ENCODE measurements at places on chromosomes 7 and 10.

GRCh38 chr7:43164757-43165156, 52.3 kb downstream of the HECW1 start:
- no peak for DNase-seq

DNA sequence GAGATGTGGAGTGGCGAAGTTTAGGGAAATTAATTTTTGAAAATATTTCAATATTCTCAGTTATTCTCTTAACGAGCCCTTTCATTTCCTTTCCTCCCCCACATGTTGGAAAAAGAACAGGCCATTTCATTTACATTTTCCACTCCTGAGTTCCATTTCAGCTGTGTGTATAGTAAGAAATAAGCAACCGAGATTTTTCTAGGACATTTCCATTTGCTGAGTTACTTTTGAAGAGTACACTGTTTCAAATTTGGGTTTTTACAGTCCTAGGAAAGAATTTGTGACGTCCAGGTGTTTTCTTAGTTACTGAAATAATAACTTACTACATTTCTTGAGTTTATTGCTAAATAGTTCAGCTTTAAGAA, 1.2 kb downstream of the SEPTIN7 start:
- no peak for DNase-seq

DNA sequence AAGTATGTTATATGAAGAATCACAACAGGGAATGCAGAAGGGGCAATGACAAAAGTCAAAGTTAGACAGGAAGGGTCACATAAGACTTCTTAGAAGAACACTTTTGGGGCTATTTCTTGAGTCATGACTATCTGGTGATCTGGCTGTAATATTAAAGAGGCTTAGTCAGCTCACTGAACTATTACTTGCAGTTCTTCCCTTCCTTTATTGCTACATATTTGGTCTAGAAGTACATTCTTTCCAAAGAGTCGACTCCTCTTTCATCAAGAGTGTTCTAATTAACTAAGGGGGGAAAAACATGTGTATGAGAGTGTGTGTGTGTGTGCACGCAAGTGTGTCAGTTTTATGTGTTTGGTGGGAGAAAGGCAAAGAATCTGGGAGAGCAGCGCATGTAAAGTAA, 247.3 kb upstream of the LRRTM3 start:
- DNase-seq, result no peak

DNA sequence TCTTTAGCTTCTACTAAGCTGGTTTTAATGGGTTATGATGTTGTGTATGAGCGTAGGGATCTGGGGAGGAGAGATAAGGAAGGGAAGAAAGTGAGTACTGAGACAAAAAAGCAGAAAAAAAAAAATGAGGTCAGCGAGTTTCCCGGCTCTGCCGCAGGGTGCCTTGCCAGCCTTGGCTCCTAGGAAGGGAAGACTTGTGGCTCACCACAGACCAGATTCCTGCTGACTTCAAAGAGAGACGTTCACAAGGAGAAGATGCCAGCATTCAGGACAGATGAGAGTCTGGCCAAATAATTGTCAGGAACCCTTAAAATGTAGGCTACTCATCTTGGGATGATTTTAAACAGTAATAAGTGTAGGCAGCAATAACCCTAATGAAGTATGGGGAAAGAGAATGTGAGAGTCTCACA, 11.4 kb upstream of the FAS start:
- DNase-seq, result no peak

GRCh38 chr7:42338231-42338915, 101.4 kb upstream of the GLI3 start:
- DNase-seq, result no peak

DNA sequence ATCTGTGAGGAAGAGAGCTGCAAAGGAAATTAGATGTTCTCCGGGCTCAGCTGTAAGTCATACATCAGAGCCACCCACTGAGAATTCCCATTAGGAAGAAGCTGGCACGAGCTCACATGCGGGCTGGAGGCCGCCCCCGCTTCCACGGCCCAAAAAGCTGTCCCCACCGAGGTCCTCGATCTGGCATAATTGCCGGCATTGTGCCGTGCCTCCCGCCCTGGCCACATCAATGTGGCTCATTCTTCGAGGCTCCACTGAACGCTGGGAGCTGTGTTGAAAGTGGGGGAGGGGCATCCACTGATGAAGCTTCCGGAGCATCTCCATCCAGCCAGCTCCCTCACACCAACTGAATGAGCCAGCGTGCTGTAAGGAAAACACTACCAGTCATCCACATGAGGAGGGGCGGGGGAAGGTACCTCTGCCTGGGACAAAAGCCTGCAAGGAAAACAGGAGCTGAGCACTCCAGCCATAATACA, 173.1 kb downstream of the PTPRN2 start:
- DNase-seq, result no peak

- DNase-seq, result no peak
Observed at GRCh38 chr10:17116193-17116592, 13.4 kb downstream of the CUBN start.

DNA sequence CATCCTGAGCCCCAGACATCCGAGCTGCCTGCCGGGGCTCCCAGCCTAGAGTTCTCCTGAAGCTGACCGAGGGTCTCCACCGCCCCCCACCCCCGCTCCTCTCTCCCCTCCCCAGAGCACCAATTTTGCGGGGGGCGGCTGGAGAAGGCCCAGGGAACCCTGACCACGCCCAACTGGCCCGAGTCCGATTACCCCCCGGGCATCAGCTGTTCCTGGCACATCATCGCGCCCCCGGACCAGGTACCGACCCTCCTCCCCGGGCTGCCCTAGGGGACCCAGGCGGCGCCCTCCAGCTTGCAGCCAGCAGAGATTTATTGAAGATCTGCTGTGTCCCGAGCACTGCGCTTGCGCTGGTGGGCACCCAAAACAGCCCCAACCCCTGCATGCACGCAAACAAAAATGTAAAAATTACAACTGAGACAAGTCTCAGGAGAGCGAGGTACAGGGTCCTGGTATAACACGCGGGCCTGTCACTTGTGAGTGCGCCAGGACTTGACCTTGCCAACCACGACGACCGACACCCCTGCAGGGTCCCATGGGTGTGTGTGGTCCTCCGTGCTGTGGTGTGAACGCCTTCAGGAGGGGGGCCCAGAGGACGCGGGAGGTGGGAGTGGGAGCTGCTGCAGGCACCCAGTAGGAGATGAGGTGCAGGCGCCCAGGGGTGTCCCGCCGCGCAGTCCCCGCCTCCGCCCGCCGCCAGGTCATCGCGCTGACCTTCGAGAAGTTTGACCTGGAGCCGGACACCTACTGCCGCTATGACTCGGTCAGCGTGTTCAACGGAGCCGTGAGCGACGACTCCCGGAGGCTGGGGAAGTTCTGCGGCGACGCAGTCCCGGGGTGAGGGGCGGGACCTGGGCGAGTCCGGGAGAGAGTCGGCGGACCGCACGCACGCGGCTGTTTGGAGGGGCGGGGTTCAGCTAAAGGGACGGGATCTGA, 3.1 kb downstream of the PCOLCE start:
- DNase-seq, result no peak

DNA sequence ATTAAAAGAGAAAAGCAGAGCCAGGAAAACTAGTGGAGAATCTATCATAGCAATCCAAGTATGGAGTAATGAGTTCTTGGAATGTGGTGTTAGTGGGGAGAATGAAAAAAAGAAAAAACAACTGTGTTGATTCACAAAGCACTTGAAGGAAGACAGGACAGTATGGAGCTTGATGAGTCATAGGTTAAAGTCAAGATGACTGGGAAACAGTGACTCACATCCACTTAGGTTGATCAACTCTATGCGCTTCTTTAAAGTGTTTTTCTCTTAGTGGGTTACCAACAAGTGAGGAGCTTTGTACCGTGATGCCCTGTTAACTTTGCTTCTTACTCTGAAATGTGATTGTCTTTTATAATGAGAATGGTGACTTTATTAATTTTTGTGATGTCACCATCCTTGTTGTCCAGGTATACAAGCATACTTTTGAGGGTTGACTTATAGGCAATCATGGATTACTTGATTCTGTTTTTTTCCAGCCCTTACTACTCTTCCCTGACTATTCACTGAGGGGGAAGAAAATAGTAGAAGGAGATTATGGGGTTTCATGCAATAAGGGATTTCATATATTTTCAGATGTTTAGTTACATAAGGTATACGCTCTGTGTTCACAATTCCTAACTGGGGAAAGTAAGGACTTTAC, 32.1 kb upstream of the MDFIC start:
- no peak for DNase-seq

DNA sequence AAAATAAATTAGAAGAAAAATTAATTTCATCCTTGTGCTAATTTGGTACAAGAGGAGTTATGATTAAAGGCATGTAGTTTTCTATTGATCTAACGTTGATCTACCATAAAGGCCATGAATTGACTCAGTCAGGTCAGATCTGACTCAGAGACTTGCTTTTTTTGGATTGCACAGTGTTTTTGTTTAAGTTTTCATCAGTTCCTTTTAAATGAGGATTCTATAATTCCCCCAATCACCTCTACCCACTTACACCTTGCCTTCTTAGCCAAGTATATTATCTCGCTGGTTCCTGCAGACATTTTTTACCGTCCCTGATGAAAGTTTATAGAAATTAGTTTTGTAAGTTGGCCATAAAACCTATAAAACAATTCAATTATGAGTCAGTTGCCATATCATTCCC, 132.4 kb upstream of the PALS2 start:
- DNase-seq, result no peak

GRCh38 chr10:43222210-43222720, 44.6 kb downstream of the RASGEF1A start:
- DNase-seq, result no peak

DNA sequence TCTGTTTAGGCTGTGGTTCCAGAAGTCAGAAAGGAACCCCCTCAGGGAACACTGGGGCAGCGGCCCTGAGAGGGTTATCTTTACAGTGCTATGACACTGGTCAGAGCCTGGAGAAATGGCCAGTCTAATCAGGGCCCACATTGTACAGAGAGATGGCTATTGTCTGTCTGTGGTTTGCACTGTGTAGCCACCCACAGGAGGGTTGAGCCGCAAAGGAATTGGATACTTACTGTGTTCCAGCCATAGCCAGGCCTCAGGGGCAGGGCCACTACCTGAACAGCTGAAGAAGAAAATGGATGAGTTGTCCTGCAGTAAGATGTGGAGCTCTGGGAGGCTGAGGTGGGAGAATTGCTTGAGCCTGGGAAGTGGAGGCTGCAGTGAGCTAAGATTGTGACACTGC, 47.5 kb upstream of the PODXL start:
- DNase-seq, result no peak

GRCh38 chr10:88108115-88108610, 244.7 kb downstream of the PTEN start:
- DNase-seq, result no peak

GRCh38 chr7:49243521-49243920, 319.2 kb downstream of the CDC14C start:
- no peak for DNase-seq

DNA sequence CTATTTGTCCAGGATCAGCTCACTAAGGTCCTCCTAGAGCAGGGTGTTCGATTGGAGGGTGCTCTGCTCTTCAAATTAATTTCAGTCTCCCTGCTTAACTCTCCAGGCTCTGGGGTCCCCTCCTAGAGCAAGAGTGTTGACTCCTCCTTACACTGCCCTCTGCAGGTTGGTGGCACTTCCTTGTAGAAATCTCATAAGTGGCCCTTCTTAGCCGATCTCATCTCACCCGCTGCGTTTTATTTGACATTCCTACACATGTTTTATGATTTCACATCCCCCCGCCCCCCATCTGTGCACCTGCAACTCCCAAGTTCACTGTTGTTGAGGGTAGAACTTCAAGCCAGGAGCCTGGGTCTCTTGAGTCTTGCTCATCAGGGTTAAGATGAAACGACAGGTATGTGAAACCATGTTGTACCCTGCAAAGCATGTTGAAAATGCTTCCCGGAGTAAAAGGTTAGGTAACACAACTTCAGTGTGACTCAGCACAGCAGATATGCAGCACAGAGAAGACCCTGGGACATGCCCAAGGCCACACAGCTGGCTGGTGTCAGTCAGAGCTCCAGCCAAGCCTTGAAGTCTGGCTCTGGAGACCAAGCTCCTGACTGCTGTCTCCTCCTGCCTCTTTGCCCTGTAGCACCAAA, 171.2 kb downstream of the PRKAG2 start:
- DNase-seq, result no peak

- no peak for DNase-seq
Observed at GRCh38 chr7:158676171-158676840, 28.3 kb downstream of the NCAPG2 start.

- DNase-seq, result no peak
Observed at GRCh38 chr7:37489703-37490102, 41.0 kb upstream of the ELMO1 start.

GRCh38 chr7:44348851-44349781, 23.7 kb upstream of the CAMK2B start:
- DNase-seq, result no peak

GRCh38 chr7:24911213-24911603, 68.8 kb downstream of the OSBPL3 start:
- peak; percentile 41 for DNase-seq

- DNase-seq, result no peak
Observed at GRCh38 chr10:62934258-62934657, 118.1 kb upstream of the EGR2 start.

GRCh38 chr10:63758080-63758479, 236.9 kb downstream of the REEP3 start:
- DNase-seq, result no peak

DNA sequence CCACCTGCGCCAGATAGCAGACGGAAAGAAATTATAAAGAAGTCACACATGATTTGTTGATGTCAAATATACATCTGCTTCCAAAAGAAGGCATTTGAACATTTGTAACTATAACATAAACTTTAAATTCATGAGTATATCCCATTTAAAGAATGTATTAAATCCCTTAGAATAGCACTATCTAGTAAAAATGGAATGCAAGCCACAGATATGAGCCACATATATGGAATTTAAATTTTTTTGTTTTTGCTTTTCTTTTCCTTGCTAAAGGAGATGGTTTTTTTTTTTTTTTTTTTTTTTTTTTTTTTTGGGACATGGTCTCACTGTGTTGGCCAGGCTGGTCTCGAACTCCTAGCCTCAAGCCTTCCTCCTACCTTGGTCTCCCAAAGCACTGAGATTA, 730.8 kb downstream of the PHTF2 start:
- no peak for DNase-seq

- DNase-seq, result no peak
Observed at GRCh38 chr10:124709861-124710260, 34.3 kb downstream of the FAM53B start.

DNA sequence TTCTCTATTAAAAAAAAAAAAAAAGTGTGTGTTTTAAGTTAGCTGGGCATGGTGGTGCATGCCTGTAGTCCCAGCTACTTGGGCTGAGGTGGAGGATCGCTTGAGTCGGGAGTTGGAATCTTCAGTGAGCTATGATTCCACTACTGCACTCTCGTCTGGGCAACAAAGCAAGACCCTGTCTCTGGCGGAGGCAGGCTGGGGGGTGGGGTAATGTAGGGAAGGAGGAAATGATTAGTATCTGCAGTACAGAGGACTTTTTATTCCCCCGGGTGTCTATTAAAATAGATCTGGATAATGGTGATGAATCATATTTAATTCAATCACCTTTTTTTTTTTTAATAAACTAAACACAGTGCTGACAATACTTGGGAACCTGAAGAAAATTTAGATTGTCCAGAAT, 6.5 kb downstream of the CBX3 start:
- no peak for DNase-seq

GRCh38 chr7:96987719-96988118, 17.6 kb upstream of the DLX6 start:
- DNase-seq, result no peak

- DNase-seq, result no peak
Observed at GRCh38 chr10:7908541-7909210, 90.4 kb downstream of the TAF3 start.

- DNase-seq, result no peak
Observed at GRCh38 chr10:2053805-2054204, 316.5 kb upstream of the ADARB2 start.
